ENCODE measurements at places on chromosomes 6 and 20. TPM values are rescaled to one million over a fixed set of nuclear protein-coding genes. Genes with fewer than 3 reads are reported as not detected.

Gene BPIFA1
- not detected for total RNA-seq

Gene DEFB125
- total RNA-seq: not detected

Gene FOXS1
- not detected for total RNA-seq

Gene THBS2
- not detected for total RNA-seq

Gene TXNDC5
- 60.7 TPM for total RNA-seq

Gene CYP39A1
- total RNA-seq: not detected

Gene OR2H2
- total RNA-seq: not detected

Gene CDH22
- total RNA-seq: not detected

- no peak for DNase-seq
Measured at GRCh38 chr20:62061851-62062423, 3.7 kb downstream of the TAF4 start.

DNA sequence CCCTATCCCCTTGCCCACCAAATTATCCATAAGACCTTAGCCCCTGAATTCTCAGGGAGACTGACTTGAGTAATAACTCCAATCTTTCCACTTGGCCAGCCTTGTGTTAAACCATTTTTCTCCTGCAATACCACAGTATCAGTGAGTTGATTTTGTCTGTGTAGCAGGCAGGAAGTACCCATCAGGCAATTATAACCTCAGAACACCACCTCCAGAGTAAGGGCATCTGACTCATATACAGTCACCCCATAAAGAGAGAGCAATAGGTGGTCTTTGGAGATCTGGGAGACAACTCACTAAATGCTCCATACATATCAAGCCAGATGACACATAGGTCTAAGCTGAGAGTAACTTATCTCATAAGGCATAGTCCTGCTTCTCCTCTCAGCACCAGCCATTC lies 83.7 kb downstream of the FILIP1 start:
- DNase-seq: no peak

DNA sequence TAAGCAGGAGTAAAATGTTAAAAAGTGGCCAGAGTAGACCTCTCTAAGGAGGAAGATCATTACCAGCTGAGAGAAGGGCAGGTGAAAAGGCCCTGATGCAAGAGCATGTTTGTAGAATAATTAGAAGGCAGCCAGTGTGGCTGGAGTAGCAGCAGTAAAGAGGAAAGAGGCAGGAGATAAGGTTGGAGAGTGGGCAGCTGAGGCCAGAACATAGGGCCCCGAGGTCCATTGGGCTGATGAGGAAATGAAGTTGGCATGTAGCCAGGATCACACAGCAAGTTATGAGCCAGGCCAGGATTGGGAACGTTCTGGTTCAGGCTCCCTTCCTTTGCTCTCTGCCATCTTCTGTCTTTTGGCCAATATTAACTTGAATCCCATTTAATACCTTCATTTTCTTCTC lies 51.6 kb downstream of the RALY start:
- DNase-seq: no peak

GRCh38 chr6:42368181-42368580 lies 83.5 kb downstream of the TRERF1 start:
- peak; percentile 79 for DNase-seq

GRCh38 chr6:110653381-110653780 lies 161.9 kb downstream of the CDK19 start:
- no peak for DNase-seq

DNA sequence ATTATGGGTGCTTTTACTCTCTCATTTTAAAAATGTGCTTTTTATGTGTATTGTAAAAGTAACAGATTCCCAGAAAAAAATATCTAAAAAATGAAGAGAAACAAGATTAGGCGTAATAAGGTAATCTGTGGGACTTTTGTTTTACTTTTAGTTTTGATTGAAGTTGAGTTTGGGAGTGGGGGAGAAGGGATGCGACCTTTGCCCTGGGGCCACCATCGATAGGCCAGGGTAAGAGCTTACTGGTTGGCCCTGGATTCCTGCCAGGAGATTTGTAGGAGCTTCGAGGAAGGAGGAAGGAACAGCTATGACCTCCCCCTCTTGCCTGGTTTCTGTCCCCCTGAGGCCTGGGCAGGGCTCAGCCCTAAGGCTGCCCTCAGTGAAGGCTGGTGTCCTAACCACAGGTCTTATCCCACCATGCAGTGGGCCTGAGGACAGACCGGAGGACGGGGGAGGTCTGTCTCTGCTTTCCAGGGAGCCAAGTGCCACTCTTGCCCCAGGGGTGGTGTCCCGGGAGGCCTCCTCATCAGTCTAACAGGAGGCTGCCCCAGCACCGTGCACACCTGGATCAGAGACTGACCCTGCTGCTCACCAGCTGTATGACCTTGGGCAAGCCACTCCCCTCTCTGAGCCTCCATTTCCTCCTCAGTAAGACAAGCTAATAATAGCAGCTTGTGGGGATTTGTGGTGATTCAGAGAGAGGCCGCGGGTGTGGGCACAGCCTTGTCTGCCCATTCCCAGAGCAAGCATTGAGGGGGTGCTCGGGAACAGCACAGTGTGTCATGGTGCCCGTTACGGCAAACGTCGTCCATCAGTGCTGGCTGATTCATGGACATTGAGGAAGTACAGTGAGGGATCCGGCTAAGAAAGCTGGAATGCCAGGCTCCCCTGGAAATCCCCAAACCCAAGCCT lies 21.2 kb downstream of the TGM2 start:
- DNase-seq: no peak

GRCh38 chr20:54004445-54004844 lies 65.9 kb downstream of the BCAS1 start:
- peak; percentile 13 for DNase-seq

GRCh38 chr6:121694389-121694788 lies 258.9 kb downstream of the GJA1 start:
- no peak for DNase-seq

GRCh38 chr6:4359108-4359730 lies 223.8 kb upstream of the ECI2 start:
- no peak for DNase-seq

DNA sequence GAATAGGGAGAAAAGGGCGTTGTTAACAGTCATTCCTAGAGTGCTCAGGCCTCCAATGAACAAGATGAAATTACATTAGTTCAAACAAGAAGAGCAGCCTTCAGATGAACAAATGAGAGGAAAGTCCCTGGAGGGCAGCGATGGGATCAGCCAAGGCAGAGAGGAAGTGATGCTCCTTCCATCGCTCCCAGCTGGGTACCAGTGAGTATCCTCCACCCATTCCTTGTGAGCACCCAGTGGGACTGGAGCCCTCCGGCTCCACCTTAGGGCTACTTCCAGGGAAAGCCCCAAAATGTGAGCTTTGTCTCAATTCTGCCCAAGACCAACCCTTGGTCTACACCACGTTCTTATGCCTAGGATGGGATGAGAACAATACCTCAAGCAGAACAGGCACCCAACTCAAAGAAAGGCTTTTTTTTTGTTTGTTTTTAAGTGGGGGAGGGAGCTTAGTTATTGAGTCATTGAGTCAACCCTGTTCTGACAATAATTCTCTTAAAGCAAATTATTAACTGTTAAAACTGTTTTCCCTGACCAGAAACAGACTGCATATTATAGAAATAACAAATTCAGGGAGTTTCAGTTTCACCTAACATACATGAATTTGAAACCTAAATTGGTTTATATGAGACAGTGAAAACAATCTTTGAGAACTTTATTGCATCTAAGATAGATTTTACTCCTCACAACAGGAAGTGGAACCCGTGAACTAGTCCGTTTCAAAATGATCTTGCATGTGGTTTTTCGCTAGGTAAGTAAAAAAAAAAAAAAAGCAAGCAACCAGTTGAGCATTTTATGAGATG lies 106.9 kb downstream of the IPCEF1 start:
- DNase-seq: peak; percentile 67

DNA sequence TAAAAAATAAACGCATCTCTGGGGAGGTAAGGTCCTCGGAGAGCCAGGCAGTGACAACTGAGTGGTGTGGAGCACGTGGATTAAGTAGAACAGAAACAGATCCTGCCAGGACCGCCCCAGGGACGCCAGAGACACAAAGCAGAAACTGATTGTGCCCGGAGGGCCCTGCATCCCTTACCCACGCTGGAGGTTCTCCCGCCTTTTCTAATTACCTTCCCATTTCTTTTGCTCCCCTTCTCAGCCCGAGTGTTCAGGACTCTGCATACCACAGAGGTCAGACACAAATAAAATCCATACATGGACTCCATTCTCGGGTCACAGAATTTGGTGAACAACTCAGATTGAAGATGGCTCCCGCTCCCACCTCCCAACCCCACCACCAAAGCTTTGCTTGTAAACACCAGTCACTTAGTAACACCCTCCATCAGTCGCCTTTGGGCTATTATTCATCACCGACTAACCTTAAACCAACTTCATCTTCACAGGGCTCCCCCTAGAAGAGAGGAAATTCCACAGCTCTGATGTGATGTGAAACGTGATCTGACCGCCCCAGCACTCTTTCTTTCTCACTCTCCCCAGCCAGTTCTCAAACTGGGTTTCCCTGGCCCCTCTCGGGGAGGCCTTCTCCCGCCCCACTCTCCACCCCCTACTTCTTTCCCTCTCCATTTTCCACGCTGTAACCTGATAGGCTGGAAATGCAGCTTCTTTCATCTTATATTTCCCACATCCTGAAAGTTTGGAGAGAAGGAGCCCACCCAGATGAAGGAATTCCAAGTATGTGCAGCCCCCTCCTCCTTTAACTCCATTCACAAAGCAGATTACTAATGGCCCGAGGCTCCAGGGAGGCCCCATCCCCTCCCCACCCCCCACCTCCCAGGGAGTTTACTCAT lies 32.5 kb upstream of the PIM1 start:
- DNase-seq: peak; percentile 72

DNA sequence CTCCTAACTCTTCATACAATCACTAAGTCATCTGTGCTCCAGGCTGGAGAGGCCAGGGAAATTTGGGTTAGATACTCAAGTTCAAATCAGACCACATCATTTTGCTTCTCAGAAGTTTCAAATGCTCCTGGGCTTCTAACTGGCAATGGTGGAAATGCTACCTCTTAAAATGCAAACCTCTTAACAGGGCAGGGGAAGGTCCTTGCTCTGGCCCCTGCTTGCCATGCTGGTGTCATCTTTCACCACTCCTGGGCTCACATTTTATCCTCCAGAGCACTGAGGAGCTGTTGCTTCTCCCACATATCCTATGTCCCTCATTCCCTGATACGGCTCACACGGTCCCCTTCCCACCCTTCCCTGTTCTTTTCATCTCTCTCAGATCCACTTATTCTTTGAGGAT lies 41.8 kb upstream of the NT5E start:
- no peak for DNase-seq

GRCh38 chr6:122650403-122650802 lies 40.2 kb downstream of the PKIB start:
- no peak for DNase-seq

GRCh38 chr6:28643017-28643740 lies 117.5 kb downstream of the GPX5 start:
- peak; percentile 61 for DNase-seq

DNA sequence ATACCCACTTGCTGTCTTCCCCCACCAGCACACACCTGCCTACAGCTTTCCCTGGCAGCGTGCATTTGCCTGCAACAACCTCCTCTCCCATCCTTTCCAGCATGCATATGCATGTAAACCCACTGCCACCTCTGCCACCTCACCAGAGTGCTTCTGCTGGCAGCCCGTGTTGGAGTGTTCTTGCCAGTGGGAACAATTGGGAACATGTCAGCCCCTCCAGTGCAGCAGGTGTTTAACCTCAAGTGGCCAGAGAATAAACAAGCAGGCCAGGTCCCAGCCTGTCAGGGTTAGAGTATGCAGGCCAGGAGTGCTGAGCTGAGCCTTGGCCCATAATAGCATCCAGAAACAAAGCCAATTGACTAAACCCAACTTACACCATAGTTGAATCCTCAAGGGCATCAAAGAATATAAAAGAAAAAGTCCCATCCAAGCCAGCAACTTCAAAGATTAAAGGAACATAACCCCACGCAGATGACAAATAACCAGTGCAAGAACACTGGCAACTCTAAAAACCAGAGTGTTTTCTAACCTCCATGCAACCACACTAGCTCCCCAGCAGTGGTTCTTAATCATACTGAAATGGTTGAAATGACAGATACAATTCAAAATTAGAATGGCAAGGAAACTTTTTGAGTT lies 1212.1 kb upstream of the CITED2 start:
- DNase-seq: peak; percentile 24

- no peak for DNase-seq
Measured at GRCh38 chr20:12875510-12875909, 133.3 kb upstream of the SPTLC3 start.

DNA sequence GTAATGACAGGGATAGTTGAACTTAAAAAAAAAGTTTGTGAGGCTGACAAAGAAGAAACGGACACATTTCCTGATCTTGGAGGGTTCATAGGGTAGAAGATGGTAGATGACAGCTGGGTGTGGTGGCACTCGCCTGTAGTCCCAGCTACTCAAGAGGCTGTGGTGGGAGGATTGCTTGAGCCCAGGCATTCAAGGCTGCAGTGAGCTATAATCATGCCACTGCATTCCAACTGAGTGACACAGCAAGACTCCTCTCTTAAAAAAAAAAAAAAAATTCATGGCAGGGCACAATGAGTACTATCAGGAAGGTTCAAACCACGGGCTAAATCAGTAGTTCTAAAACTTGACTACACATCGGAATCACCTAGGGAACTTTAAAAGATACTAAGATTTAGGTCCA lies 2.0 kb upstream of the MICA start:
- no peak for DNase-seq

Data from activated naive CD4-positive, alpha-beta T cell treated with anti-CD3 and anti-CD28 coated beads for 36 hours (primary cell).